ENCODE measurements at places on chromosomes 1 and 21. TPM values are rescaled to one million over a fixed set of nuclear protein-coding genes. Genes with fewer than 3 reads are reported as not detected.

GRCh38 chr1:207956986-207957385 is 46.1 kb upstream of the CD34 start:
- no peak for DNase-seq

GRCh38 chr21:44431300-44431699 is 24.0 kb upstream of the LRRC3 start:
- no peak for DNase-seq

DNA sequence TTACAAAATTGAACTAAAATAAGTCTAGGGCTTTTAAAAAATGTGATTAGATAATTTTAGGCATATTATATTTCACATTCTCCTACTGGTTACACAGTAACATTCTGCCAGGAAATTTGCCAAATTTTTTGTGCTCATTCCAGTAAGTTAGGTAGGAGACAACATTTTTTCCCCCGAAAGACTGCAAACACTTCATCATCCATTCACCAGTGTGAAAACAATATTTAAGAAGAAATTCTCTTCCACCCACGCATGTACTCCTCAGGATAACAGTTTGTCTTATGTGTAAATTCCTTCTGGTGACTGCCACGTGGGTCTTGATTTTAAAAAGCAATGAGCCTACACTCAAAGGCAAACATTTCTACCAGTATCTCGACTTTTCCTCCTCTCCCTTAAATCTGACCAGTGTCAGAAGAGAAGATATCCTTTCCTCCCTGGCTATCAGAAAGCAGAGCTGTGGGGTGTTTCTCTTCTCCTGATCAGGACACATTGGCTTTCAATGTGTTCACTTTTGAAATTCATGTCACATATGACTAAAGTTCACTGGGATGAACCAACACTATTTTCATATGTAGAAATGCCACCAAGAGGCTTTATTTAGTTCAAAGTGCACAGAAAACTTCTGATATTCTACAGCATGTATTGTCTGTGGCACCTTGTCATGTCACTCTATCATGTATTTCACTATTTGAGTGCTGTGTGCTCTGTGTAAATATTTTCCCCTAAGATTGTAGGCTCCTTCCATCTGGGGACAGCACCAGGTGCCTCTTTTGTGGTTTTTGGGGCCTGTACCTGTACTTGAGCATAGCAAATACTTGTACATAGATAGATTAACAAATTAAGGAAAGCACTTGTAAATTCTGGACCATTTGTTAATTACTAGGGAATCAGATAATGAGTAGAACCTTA is 38.6 kb downstream of the LHX9 start:
- no peak for DNase-seq

GRCh38 chr1:106944721-106945120 is 111.8 kb upstream of the PRMT6 start:
- peak; percentile 7 for DNase-seq

GRCh38 chr1:2548068-2548589 is 8.0 kb upstream of the TNFRSF14 start:
- peak; percentile 73 for DNase-seq

DNA sequence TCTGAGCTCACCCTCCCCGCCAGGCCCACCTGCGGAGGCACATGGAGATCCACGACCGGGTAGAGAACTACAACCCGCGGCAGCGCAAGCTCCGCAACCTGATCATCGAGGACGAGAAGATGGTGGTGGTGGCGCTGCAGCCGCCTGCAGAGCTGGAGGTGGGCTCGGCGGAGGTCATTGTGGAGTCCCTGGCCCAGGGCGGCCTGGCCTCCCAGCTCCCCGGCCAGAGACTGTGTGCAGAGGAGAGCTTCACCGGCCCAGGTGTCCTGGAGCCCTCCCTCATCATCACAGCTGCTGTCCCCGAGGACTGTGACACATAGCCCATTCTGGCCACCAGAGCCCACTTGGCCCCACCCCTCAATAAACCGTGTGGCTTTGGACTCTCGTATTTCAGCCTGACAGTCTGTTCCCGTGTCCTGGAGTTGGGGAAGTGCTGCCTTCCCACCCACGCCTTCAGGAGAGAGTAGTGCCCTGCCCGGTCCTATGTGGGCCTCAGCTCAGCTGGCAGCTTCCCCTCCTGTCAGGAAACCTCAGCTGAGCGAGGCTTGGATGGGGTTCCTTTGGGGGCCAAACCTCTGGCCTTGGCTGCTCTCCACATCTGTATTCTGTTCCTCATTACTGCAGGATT is 9.2 kb downstream of the ZBTB48 start:
- no peak for DNase-seq

AUNIP gene
- 3.5 TPM for polyA plus RNA-seq

CDKN2C gene
- 10.1 TPM for polyA plus RNA-seq

SPRR4 gene
- not detected for polyA plus RNA-seq

NR1I3 gene
- polyA plus RNA-seq: 4.6 TPM

MROH9 gene
- not detected for polyA plus RNA-seq

All from renal pelvis (tissue), 12 donors.